ENCODE measurements at places on chromosomes 5 and 9.

GRCh38 chr9:111866976-111867375, 29.6 kb upstream of the UGCG start:
- no peak for DNase-seq

GRCh38 chr9:79583952-79584654, 12.3 kb downstream of the TLE4 start:
- DNase-seq: no peak

GRCh38 chr5:81125959-81126358, 107.2 kb upstream of the CKMT2 start:
- peak; percentile 0 for DNase-seq

DNA sequence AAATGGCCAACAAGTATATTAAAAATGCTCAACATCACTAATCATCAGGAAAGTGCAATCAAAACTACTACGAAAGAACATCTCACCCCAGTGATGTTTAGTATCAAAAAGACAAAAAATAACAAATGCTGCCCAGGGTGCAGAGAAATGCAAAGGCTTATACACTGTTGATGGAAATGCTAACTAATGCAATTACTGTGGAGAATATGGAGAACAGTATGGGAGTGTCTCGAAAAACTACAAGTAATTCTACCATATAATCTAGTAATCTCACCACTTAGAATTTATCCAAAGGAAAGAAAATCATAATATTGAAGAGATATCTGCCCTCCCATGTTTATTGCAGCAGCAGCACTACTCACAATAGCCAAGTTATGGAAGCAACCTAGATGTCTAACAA, 246.5 kb upstream of the VLDLR start:
- DNase-seq: no peak

GRCh38 chr5:53877243-53877642, 316.8 kb downstream of the NDUFS4 start:
- no peak for DNase-seq

DNA sequence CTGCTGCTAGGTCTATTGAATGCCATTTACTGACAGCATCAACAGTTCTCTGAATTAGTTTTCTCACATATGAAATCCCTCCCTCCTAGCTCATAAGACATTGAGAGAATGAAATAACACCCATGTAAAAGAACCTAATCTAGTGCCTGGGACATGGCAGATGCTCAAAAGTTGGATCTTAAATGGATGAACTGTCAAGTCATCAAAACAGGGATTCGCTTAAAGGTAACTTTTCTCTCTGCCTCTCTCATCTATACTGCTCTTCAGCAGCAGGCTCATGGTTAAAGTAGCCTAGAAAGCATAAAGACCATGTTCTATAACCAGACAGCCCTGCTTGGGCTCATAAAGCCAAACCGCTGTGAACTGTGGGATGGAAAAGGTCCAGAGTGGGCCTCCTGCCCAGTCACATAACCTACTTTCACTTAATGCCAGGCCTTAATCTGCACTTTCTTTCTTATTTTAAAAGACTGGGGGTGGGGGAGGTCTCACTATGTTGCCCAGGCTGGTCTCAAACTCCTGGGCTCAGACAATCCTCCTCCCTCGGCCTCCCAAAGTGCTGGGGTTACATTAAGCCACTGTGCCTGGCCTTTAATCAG, 3.7 kb downstream of the TMEM245 start:
- DNase-seq: no peak

- no peak for DNase-seq
Observed at GRCh38 chr5:55524816-55525215, 9.9 kb downstream of the PLPP1 start.

- no peak for DNase-seq
Observed at GRCh38 chr5:92562065-92562464, 1019.0 kb downstream of the NR2F1-AS1 start.

DNA sequence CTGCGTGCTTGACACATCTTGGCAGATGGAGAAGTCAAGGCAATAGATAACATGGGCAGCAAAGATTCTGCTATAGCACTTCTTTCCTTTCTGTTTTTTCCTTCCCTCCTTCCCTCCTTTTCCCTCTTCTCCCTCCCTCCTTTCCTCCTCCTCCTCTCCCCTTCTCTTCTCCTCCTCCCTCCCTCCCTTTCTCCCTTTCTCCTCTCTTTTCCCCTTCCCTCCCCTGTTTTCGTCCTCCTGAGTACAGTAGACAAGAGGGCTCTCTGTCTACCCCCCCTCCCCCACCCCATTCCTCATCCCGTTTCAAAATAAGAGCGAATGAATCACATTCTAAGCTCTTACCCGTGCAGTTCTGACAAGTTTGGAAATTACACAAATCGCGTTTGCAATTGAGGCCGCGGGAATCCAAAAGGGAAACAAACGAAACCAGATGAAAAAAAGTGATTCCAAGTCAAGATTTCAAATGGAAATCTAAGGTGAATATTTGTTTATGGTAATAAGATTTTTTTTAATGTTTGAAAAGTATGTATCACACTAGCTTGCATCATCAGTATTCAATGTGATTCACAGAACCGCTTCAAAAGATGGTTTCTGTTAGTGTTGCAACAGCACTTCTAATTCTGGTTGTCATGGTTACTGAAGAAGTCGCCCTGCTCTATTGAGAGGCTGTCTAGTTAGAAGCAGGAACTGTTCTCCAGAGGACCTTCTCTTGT, 1.3 kb downstream of the NIM1K start:
- peak; percentile 16 for DNase-seq

GRCh38 chr5:178668579-178668978, 41.7 kb upstream of the CLK4 start:
- DNase-seq: no peak

- DNase-seq: no peak
Observed at GRCh38 chr5:135826994-135827671, 7.3 kb upstream of the SLC25A48 start.

- peak; percentile 64 for DNase-seq
Observed at GRCh38 chr9:13166996-13167395, 112.5 kb downstream of the MPDZ start.

DNA sequence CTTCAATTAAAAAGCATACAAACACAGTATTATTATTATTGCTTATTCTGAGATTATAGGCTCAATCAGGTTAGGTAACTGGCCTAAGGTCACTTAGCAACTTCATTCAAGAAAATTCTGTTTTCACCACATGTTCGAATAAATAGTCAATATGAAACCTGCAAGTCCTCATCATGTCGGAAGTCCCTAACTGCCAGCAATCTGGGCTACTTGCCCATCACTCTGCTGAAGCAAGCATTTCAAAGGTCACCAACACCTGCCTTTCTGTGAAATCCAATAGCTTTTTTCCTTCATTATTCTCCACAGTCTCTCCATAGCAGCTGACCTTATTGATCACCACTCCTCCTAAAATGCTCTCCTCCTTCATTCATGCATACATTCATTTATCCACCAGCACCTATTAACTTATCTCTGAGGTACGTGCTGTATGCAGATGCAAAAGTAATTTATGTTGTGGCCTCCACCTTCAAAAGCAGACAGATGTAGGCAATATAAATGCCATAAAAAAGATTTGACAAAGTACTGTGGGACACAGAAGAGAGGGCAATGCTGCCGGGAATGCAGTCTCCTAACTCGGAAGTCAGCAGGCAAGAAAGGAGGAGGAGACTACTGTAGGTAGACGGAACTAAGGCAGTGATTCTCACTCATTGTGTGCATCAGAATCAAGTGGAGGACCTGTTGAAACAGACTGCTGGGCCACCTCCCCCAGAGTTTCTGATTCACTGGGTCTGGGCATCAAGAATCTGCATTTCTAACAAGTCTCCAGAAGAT, 310.9 kb downstream of the BNC2 start:
- no peak for DNase-seq

DNA sequence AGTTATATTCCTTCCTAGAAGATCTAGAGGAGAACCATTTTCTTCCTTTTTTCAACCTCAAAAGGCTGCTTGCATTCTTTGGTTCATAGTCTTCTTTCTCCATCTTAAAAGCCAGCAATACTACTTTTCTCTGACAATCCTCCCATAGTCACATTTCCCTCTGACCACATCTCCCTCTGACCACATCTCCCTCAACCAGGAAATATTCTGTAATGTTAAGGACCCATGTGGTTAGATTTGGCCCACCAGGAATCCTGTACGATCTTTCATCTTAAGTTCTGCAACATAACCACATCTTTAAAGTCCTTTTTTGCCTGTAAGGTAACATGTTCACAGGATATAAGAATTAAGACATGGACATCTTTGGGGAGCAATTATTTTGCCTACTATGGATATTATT, 179.4 kb upstream of the SPEF2 start:
- DNase-seq: no peak

- no peak for DNase-seq
Observed at GRCh38 chr9:83520292-83520691, 17.9 kb downstream of the FRMD3 start.

GRCh38 chr5:32044434-32044833, 129.7 kb downstream of the GOLPH3 start:
- DNase-seq: no peak

DNA sequence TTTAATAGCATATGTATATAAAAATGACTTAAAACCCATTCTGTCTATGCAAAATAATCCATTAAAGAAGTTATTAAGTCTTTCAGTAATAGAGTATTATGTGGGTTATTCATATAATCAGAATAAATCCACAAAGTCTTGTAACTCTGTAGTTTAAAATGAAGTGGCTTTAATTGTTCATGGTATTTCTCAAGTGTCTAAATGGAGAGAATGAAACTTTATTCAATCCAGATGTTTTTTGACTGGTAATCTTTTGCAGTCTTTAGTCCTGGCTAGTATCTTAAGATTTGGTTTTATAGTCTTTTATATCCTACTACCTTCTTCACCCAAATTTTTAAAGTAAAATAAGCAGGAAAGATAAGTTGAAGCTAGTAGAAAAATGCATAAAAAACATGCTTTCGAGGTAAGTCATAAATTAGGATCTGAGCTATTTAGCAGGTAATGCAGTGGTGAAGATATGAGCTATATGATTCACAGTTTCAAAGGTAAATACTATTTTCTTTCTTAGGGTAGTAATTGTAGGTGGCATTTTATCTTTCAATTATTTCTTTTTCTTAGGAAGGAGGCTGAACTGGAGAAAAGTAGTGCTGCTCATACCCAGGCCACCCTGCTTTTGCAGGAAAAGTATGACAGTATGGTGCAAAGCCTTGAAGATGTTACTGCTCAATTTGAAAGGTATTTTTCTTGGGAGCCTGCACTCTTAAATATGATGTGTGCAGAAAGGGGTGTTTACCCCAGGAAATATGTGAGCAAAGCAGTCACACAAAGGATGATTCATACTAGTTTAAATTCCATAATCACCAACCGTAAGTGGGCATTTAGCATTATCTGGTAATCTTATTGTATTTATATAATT, 17.9 kb downstream of the HMMR start:
- DNase-seq: no peak

- DNase-seq: no peak
Observed at GRCh38 chr9:33180526-33181184, 13.5 kb upstream of the B4GALT1 start.

DNA sequence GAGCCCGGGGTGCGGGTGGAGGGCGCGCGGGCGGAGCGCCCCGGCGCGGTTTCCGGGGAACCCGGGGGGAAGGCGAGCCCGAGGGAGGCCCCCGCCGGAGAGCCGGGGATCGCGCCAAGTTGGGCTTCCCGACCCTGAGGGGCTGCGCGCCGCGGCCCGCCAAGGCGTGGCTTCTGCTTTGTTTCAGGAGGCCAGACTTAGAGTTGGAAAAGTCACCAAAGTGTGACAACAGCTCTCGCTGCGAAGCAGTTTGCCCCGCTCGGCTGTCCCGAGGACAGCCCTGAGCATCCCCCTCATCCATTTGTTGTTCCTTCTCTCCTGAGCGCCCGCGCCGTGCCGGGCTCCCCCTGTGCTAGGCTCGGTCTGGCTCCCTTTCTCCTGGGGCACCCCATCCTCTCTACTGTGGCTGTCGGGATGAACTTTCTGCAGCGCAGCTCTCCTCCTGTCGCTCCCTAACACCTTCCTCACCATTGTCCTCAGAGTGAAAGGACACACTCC, 410 bp downstream of the GLIPR2 start:
- DNase-seq: no peak

GRCh38 chr9:107127608-107128007, 155.5 kb upstream of the RAD23B start:
- DNase-seq: no peak

DNA sequence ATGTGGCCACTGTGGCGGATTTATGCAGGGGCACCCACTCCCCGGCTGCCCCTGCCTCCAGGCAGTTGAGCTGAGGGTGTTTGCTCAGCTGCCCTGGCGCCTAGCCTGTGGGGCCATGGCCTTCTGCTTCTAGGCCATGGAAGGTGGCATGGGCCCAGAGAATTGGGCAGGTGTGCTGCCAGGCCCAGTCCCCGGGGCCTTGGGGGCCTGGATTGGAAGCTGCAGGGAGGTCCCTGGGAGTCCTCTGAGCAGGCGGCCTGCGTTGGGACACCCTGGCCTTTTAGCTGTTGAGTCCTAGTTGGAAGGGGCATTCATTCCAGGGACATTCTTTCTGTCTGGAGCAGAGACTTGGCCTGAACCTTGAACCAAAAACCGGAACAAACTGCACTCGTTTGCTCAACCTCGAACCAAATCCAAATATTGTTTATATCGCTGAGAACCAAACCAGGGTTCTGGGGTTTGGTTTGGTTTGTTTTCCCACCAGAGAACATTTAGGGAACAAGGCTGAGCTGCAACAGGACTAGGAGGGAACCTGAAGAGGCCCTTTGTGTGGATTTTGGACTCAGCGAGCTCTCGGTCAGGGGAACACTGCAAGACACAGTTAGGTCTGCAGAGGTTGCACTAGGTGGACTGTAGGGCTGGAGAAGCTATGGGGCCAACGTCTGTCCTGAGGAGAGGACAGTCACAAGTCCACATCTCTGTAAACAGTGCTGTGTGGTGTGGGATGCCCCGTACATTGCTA, 116.8 kb downstream of the BOD1 start:
- no peak for DNase-seq

DNA sequence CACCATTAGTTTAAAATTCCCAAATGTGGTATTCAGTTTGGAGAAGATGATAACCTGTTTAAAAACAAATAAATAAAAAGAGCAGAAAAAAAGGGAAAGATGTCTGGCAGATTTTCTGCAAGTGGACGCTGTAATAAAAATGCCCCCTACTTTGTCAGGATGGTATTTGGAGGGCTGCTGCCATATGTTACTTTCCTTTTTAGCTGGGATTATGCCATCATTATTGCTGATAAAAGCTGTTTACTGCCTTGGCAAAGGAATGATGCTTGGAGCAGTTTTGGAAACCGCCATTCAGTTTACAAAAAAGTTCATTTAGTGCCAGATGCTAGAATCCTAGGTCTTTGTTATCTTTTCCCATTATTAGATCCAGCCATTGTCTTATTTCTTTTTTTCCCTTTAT, 104.8 kb downstream of the PBX3 start:
- peak; percentile 33 for DNase-seq

DNA sequence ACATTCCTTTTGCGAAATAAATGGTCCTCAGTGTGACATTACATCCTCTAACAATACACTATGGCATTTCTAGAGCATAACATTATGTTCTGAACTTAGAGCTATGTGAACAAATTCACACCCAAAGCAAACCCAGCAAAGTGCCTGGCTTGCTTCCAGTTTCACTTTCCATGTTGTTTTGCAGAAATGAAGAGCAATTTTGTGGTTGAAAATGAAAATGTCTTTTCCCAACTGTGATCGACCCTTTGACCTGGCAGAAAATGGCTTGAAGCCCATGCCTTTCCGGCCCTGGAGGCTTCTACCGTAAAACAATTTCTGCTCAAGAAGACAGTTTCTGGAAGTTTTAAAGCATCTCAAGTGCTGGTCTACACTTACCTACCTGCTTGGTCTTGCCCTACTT, 344.7 kb upstream of the RGMB start:
- no peak for DNase-seq

GRCh38 chr5:137737349-137738131, 1.7 kb upstream of the KLHL3 start:
- no peak for DNase-seq

All from NCI-H2081 (cell line).